ENCODE measurements at places on chromosomes 6 and 20.

DNA sequence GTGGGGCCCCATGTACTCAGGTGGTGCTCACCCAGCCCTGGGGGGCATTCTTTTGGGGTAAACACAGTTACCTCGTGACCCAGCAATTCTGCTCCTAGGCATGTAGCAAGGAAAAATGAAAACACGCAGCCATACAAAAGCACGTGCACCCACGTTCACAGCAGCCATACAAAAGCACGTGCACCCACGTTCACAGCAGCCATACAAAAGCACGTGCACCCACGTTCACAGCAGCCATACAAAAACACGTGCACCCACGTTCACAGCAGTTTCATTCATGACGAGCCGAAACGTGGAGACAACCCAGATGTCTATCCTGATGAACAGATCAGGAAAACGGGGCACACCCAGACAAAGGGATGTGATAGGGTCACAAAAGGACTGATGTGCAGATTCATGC lies 57.1 kb downstream of the YTHDF1 start:
- DNase-seq, result no peak

DNA sequence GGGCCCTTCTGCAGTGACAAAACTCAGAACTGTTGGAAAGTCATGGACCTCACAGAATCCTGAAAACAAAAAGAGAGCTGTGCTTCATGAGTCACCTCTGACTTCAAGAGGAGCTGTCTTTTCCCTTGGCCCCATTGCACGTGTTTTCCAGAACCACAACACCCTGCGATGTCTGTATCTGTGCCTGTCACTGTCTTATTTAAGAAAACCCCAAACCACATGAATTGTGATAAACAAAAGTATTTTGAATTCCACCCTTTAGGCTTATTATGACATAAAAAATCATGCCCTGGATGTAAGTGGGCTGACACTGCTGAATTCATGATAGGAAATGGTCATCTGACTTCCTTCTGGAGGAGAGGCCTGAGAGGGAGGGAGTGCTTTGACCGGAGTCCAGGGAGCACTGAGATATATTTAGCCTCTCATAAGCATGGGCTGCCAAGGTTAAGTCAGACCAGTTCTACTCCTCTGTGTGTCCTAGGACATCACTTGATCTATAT lies 96.4 kb upstream of the DUSP22 start:
- peak; percentile 42 for DNase-seq

- DNase-seq, result no peak
These were observed 36.1 kb upstream of the ZBP1 start for GRCh38 chr20:57656252-57656820.

- DNase-seq, result no peak
These were observed 682.7 kb downstream of the MAFB start for GRCh38 chr20:40006168-40006860.

GRCh38 chr6:106700581-106700980 lies 71.2 kb downstream of the QRSL1 start:
- no peak for DNase-seq

GRCh38 chr20:4491643-4492042 lies 230.1 kb upstream of the PRND start:
- no peak for DNase-seq

- DNase-seq, result no peak
These were observed 21.1 kb downstream of the ELOVL2 start for GRCh38 chr6:11023032-11023431.
